Activated naive CD4-positive, alpha-beta T cell (primary cell): ENCODE measurements at places on chromosomes 11 and 22.

GRCh38 chr11:45262900-45263299 is 23.2 kb downstream of the SYT13 start:
- DNase-seq = no peak

DNA sequence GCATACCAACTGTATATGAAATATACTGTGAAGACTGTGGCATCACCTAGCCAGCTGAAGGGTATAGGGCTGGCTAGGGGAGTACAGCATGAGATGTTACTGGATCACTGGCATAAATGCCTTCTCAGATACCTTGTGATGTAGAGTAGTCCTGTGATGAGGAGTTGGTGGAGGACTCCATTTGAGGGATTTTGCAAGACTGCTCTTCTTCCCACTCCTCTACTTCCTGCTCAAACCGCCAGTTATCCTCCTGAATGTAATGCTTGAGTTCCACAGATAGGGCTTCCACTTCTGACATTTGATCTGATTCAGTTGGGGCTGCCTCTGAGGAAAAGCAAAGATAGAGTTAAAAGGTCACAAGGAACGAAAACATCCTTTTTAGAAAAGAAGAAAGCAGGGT is 29.3 kb downstream of the CLDN25 start:
- no peak for DNase-seq

DNA sequence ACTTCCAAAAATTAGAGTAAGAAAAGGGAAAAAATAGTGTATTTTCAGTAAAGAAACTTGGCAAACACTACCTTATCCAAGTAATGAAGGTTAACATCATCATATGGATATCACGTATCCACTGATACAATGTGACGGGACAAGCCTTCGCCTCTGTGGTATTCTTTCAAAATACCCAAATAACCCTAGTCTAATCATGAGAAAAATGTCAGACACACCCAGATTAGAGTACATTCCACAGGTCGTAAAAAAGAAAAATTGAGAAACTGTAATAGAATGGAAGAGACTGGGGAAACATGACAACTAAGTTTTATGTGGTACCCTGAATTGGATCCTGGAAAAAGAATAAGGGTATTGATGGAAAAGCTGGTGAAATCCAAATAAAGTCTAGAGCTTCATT is 48.9 kb downstream of the NARS2 start:
- no peak for DNase-seq

DNA sequence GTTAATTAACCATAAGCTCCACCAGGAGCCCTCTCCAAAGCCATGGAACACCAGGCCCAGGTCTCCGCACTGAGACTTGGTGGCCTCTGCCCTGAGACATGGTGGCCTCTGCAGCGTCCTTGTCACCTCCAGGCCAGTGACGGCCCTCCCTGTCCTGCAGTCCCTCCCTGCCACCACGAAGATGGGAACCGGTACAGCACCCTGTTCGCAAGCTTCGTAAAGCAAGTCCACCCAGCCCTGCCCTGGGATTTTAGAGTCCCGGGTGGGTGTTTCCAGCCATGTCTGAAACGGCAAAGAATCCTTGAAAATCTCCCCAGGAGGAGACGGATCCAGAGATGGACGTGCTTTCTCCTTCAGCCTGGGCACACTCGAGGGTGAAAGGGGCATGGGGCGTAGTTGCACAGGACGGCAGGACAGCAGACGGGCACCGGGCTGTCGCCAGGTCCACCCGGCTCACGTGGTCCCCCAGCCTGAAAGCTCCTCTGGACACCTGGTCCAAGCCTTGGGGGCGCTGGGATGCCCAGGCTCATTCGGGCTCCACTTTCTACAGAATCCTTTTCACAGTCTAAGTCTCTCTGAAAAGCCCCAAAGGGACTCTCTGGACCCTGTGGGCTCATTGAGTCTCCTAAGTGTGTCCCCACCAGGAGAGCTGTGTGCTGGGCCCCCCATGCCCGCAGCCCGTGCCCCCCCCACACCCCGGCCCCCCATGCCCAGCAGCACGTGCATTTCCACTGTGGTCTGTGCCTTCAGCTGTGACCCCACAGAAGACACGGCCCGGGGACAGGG is 456.2 kb downstream of the BRD1 start:
- no peak for DNase-seq

- no peak for DNase-seq
Observed at GRCh38 chr11:133541021-133541719, 8.9 kb upstream of the OPCML start.

GRCh38 chr11:119728211-119728626 is 781 bp downstream of the NECTIN1 start:
- no peak for DNase-seq

- no peak for DNase-seq
Observed at GRCh38 chr22:30301995-30302809, 12.9 kb upstream of the CASTOR1 start.

DNA sequence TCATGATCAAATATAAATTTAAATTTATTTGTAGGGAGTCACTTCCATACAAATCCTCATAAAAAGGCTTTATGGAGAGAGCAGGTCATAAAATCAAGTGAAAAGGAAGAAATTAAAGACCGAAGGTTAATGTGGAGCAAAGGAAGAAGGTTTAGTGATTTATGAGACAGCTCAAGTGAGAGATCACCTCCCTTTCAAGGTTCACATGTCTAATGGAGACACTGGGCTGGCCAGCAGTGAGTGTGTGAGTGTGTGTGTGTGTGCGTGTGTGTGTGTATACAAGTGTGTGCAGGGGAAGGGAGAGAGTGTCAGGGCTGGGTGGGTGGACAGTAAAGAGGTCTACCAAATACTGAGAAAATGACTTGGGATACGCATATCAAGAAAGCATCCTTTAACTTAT is 251.2 kb downstream of the FAT3 start:
- no peak for DNase-seq

DNA sequence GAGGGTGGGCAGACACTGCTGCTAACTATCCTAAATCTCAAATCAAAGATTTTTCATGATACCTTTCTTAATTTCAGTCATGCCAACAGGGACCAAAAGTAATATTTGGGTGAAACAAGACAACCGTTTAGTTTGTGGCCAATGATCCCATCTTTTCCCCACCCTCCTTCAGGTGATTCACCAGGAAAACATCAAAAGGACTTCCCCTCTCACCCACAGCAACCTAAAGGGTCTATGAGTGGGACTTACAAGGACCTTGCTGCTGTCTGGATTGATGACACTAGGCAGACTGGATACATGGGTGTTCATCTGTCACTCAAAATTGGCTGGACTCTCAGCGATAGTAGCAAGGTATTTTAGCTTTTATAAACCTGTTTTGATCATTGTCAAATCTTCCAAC is 62.0 kb upstream of the ZC3H12C start:
- no peak for DNase-seq

DNA sequence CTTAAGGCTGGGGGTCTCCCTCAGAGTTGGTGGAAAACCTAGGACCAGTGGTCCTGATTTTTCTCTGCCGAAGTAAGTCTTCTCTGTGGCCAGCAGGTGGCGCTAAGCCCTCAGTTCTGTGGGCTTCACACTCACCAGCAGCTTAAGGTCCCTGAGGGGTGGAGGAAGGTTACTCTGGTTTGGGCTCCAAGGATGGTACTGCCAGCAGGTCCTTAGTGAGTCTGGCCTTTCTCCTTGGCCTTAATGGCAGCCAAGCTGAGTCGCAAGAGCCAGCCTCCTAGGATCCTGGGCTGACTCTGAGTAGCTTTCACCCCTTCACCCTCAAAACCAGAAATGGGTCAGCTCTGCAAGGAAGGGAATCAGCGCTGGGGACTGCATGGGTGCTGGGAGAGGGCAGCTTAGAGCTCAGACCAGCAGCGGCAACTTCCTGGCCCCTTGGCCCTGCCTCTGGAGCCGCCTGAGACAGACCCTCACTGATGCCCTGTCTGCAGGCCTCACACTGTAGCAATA is 4.4 kb downstream of the KCNJ11 start:
- peak; percentile 73 for DNase-seq

GRCh38 chr11:128246810-128247594 is 340.4 kb downstream of the ETS1 start:
- no peak for DNase-seq

DNA sequence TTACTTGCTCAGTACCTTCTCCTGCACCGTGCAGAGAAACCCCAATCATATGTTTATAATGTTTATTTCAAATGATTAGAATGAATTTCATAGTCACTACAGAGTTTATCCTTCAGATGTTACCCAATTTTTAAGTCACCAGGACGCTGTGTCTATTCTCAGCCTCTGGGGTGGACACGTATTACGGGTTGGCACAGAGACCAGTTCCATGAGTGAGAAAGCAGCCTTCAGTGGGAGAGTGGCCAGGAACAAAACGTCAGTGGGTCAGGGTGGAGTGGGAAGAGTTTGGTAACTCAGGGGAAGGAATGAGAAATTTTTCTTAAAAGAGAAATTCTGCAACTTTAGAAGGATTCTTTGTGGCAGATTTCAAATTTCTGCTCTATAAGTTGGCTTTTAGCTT is 77.1 kb upstream of the MTMR2 start:
- DNase-seq = no peak

DNA sequence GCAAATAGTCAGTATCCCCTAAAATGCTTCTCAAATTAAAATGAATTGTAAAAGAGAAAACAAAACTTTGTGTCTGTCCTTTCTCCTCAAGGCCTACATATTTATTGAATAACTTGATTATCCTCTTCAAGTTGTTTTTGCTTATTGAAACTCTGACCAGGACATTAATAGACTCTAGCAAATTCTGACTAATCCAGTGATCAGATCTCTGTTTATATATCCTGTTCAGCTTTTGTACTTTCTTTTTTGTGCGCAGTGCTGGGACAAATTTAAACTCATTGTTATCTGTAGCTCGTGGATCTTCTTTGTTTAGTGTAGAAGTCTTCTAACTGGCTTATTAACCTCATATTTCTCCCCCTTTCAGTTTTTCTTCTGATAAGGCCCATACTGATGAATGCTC is 139.9 kb upstream of the SORL1-AS1 start:
- DNase-seq = no peak

- DNase-seq = no peak
Observed at GRCh38 chr11:66087148-66087908, 17.3 kb downstream of the PACS1 start.

GRCh38 chr11:30585892-30586250 is 282 bp downstream of the MPPED2 start:
- DNase-seq = no peak

DNA sequence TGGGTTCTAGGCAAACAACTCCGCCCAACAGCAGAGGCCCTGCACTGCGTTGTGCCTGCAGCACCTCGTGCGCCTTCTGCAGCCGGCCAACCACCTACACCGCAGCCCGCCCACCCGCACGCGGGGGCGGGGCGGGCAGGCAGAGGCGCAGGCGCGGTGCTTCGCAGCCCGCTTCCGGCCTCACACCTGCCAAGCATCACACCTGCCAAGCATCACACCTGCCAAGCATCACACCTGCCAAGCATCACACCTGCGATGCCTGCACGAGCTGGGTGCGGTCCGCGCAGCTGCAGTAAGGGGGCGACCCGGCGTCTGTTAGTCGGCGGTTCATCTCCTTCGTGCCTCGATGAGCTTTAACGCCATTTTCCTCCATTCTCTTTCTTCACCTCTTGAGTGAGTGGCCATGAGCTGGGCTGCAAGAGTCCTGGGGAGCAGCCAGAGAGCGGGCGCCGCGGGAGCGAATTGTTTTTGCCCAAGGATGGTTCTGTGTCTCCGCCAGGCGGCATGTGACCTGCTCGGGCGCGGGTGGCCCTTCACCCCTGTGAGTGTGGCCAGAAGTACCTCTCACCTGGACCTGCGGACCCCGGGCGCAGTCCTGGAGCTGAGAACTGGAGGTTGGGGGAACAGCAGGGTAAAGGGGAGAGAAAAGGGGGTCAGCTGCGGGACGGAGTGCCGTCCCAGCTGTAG is at the start of gene LDHAL6A:
Gene LDHAL6A (plus strand): TSS at position 171 of the 687 bp plus-strand sequence. CDS start 825 bp downstream, outside the sequence.
- DNase-seq = no peak

- no peak for DNase-seq
Observed at GRCh38 chr11:46009647-46010046, 87.2 kb downstream of the LARGE2 start.

- no peak for DNase-seq
Observed at GRCh38 chr22:46082633-46083032, 67.7 kb upstream of the PPARA start.

- DNase-seq = no peak
Observed at GRCh38 chr11:134691295-134691873, 279.3 kb upstream of the B3GAT1 start.

- DNase-seq = no peak
Observed at GRCh38 chr11:12028303-12028702, 19.9 kb upstream of the DKK3 start.

- no peak for DNase-seq
Observed at GRCh38 chr22:19258371-19258770, 33.1 kb downstream of the CLTCL1 start.

GRCh38 chr11:70727899-70728620 is 329.7 kb downstream of the CTTN start:
- DNase-seq = no peak

DNA sequence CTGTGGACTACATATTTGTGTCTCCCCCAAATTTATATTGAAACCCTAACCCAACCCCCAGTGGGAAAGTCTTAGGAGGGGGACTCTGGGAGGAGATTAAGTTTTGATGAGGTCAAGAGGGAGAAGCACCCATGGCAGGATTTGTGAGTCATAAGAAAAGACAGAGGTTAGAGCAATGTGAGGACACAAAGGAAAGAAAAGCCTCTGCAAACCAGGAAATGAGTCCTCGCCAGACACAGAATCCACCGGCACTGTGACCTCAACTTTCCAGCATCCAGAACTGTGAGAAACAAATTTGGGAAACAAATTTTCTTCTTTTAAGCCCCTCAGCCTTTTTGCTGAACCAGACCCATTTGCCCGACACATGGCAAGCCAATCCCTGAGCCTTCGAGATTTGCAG is 397.0 kb downstream of the NTM start:
- DNase-seq = no peak

DNA sequence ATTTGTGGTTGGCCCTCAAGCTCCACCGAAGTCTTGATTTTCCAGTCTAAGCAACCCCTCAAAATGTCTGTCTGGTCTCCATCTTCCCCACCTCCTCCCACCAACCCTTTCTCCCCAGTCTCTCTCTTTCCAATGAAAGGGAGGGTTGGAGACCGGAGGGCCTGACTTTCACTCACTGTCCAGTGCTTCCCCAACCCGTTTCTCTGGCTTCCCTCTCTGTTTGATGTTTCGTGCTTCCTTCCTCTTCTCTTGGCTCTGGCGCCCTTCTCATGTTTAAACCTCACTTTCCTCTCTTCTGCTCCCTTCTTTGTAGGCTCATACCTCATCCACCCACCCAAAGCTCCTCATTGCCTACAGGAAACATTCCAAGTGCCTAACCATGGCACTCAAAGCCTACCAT is 11.1 kb upstream of the VPS37C start:
- DNase-seq = no peak

GRCh38 chr11:9774591-9775397 is 110.9 kb downstream of the SWAP70 start:
- DNase-seq = no peak

GRCh38 chr11:94553938-94554337 is 10.2 kb downstream of the FUT4 start:
- DNase-seq = no peak
